ENCODE measurements at places on chromosomes 13 and 19.

- peak; percentile 39 for DNase-seq
Observed at GRCh38 chr13:49791711-49792549, 552 bp downstream of the KPNA3 start.

GRCh38 chr13:50882816-50883435 lies 26.7 kb upstream of the RNASEH2B start:
- DNase-seq = no peak

DNA sequence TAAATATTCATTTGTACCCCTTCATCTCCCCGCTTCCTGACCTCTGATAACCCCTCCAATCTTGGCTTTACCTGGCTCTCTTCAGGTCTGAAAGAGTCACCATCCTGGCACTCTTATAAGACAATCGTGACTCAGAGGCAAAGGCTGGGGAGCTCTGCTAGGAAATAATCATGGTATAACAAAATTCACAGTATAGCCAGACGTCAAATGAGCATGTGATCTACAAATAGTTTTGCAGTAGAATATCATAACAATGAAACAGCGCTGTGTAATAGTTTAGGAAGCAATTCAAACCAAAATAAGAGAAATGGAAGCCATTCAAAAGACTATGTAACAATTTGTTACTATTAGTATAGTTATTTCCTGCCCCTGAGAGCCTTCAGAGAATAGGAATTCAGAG lies 34.2 kb downstream of the RXFP2 start:
- DNase-seq = no peak

DNA sequence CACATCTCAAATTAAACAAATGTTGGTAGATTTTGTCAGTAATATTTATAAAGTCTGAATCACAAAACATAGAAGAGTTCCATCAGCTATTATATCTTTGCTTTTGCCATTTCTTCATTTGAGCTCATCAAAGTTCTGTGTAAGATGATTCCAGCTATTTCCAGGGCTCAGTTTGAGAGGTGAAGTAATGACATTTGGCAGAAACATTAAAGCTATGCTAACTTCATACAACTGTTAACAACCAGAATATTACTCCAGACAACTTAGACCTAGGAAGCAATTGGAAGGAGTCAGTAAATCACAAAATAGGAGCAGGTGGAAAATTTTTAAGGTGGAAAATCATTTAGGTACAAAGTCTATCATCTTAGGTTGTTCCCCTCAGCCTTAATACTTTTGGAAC lies 76.2 kb upstream of the CSNK1A1L start:
- DNase-seq = no peak

- no peak for DNase-seq
Observed at GRCh38 chr13:95091755-95092154, 209.5 kb downstream of the ABCC4 start.

GRCh38 chr19:2236314-2237050 lies at the start of the genes PLEKHJ1 and SF3A2:
Gene PLEKHJ1, minus strand, starts transcription at chr19:2236329. Its CDS starts 81 bp downstream, at chr19:2236248.
Gene SF3A2, plus strand, starts transcription at chr19:2236824. Its CDS starts 6,595 bp downstream, at chr19:2243419.
- peak; percentile 97 for DNase-seq

DNA sequence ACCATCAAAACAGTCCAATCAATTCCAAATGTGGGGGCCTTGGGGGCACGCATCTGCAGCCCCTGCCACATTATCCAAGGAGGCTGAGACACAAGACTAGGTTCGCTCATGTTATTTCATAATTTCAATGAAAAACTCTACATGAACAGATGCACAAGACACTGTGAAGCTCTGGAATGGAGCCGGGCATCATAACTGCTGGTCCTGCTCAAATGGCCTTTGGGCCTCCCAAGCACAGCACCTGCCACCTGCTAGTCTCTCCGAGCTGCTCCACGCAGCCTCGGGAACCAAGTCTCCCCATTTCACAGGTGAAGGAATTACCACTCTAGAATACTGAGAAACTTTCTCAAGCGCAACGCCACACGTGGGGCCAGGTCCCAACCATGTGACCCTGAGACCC lies 16.9 kb downstream of the CARS2 start:
- DNase-seq = no peak

DNA sequence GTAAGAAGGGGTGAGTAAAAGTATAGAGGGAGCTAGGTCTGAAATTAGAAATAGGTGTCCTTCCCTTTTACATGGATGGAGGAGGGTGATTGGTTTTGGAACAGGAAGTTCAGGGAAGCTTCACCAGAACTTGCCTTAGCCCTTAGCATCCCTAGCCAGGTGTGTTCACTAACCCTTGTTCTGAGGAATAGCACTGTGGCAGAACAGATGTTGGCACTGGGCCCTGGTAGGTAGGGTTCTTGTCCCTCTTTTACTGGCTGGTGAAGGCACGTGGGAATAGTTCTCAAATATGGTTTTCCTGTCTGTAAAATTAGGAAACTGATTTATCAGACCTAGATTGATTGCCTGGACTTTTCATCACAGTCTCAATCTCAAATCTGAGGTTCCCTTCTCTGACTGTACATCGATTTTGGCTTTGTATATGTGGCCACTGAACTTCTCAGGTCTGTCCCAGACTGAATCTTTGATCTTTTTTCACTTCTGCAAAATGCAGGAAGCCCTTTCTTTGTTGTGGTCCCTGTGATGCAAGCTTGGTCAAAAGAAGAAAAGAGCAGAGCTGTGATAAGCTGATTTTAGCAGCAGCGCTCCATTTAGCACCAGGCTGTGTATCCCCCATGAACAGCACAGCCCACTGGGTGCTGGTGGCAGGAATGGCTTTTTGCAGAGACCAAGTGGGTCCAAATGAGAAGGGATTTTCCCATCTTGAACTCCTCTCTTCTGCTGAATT lies 86.2 kb upstream of the HTR2A start:
- no peak for DNase-seq

DNA sequence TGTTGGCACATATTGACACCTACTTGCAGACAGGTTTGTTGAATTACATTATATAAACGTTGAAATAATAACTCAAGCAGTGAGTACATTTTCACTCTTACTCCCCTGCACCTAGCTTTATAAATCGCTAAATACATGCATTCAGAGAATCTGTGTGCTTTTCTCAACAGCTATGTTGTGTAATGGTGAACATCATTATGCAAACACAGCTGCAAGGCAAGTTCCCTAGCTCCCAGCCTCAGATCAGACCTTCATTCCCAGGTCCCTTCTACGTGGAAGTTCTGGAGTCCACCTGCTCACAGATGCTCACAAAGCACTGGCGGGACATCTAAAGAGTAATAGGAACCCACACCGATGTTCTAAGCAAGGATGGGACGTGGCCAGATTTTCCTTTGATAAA lies 86.8 kb upstream of the PEG3 start:
- no peak for DNase-seq

DNA sequence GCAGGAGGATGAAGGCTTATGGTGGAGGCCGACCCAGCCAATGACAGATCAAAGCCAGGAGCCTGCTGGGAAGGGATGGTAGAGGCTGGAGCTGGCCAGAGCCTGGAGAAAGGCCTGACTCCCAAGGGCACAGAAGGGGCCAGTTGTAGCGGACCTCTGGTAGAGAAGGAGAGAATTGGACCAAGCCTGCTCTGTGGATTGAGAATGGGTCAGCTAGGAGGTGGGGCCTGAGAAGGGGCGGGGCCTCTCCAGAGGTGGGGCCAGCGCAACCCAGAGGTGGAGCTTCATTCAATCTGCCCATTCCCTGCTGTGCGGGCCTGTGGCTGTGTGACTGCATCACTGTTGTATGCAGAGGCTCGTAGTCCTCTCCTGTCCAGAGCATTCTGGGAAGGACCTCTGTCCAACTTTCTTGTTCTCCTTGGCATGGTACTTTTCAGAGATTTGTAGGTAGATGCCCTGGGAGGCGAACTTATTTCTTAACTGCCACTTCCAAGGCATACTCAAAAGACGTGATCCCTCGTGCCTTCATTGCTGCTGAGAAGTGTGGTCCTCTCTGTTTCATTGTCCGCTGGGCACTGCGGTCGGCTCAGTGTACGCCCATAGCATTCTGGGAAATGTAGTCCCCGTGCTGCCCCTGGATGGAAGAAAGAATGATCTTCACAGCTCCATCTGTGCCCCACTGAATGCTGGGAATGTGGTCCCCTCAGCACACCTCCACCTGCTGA lies 6.7 kb downstream of the GRIN2D start:
- DNase-seq = no peak

DNA sequence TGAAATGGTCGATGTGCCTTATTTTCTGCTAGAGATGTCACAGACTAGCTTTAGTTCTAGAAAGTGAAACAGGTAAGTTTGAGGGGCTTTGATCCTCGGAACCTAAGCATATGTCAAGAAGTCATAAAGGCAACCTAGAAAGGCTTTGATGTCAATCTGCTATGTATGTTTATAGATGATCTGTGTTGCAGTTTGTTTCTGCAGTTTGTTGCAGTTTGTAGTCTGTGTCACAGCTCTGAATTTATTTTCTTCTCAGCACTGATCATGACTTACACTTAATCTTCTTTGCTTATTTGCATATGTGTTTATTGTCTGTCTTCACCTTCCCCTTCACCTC lies 5.9 kb downstream of the LSM14A start:
- DNase-seq = no peak

- DNase-seq = no peak
Observed at GRCh38 chr19:45515081-45515624, 7.9 kb downstream of the VASP start.

DNA sequence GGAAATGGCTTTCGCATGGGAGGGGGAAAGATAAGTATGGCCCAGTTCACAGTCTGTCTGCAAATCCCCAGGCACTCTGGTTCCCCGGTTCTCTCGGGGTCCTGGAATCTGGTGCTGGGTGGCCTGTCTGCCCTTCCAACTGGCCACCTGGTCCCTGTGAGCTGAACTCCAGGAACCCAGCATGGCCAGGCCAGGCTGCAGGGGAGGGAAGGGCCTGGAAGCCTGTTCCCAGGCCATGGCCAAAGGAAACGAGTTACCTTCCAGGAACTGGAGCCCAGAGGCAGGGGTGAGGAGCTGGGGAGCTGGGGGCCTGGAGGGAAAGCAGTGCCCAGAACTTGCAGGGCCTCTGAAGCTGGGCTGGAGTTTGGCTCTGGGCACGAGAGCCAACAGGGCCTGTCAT lies 19.1 kb upstream of the PNMA8C start:
- no peak for DNase-seq

DNA sequence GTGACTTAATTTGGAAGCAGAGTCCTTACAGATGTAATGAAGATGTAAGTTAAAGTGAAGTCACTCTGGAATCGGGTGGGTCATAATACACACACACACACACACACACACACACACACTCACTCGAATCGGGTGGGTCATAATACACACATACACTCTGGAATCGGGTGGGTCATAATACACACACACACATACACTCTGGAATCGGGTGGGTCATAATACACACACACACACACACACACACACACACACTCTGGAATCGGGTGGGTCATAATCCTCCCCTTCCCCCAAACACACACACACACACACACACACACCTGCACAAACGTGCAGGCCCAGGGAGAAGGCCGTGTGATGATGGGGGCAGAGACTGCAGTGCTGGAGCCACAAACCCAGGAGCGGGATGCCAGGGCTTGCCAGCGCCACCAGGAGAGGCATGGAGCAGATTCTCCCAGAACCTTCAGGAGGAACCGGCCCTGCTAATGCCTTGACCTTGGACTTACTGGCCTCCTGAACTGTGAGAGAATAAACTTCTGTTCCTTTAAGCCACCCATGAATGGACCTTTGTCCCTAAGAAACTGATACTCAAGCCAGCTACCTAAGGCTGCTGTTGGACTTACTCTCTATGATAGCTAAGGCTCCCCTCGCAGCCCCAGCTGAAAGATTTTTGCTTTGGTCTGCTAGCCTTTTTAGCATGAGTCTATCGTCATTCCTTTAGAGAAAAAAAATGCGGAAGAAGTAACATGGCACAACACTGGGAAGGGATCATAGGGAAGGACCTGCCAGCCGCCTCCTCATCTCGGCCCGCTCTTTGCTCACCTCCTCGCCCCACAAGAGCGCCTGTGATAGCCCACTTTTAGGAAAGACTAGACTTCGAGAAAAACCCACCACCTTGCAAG lies 136.2 kb upstream of the RNF113B start:
- DNase-seq = no peak

Measured in gastrocnemius medialis (tissue), 4 donors.